Caki2 (cell line): ENCODE measurements at places on chromosomes 16 and 17.

GRCh38 chr17:41315204-41315794, at the start of gene KRTAP17-1:
Gene KRTAP17-1 (minus strand): TSS chr17:41315710. CDS start chr17:41315650, 60 bp downstream.
- no peak for DNase-seq

GRCh38 chr16:29804020-29804419, 2.3 kb upstream of the MAZ start:
- DNase-seq, result peak; percentile 38

- DNase-seq, result peak; percentile 95
These were observed 10.1 kb downstream of the P3H4 start for GRCh38 chr17:41801374-41802271.

DNA sequence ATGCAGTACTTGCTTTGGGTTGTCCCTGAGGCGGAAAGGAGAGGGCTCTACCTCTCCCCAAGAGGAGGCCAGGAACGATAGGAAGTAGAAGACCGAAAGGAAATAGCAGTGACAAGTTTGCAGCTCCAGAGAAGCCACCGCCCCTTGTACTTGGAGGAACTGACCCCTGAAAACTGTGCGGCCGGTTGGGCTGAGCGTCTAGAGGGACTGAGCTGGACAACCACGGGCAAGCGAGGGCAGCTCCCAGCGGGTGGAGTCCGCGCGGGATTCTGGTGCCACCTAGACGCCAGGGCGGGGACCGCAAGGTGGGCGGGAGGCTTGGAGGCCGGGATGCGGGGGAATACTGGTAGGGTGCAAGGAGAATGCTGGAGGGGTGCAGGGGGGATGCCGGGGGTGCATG, 1.3 kb upstream of the SLC6A4 start:
- peak; percentile 9 for DNase-seq

DNA sequence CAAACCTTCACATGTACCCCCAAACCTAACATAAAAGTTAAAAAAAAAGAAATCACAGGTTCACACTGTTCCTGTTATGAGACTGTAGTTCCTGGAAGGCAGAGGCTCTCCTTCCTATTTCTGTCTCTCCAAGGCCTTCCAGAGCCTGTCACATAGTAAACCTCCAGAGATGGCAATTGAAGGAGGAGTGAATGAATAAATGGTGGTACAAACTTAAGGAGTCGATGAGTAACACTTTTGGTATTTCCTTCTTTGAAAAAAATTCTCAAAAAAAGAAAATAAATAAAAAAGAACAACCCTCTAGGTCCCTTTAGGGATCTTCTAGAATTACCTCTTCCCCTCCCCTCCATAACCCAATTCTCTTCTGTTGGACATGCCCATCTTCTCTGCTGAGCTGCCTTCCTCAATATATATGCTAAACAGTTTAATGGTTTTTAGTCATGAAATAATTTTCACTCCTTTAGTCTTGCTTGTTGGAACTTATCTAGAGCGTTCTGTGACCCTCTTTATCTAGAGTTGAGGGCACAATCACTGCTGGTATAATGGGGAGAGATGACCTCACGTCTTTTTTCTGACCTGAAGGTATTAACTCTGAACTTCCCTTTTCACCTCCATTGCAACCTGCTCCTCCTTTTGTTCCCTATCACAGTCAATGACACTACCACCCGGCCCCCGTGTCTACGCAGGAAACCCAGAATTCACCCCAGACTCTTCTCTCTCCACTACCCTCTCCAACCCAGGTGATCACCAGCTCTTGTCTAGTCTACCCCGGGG, 1.7 kb upstream of the TAF15 start:
- peak; percentile 33 for DNase-seq

GRCh38 chr17:32484041-32484461, 2.7 kb upstream of the CDK5R1 start:
- no peak for DNase-seq

GRCh38 chr17:2004435-2004952, 20.6 kb downstream of the RTN4RL1 start:
- DNase-seq, result no peak

GRCh38 chr17:37400505-37400904, 6.1 kb downstream of the ACACA start:
- no peak for DNase-seq
